Mesenteric fat pad (tissue), 1 donor: ENCODE measurements at places on chromosomes 13 and 19. TPM values are rescaled to one million over a fixed set of nuclear protein-coding genes. Genes with fewer than 3 reads are reported as not detected.

DNA sequence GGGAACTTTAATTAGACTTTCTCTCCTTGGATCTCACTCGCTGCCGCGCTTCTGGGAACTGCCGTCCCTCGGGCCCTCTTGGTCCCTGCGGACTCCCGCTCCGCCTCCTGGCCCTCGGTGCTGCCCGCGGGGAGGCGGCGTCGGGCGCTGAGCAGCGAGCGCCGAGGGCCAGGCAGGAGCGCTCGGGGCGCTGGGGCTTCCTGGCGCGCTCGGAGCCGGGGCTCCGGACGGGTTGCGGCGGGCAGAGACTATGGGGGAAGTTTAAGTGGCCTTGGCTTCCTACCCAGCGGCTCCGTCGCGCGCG lies 704 bp downstream of the CHST8 start:
- DNase-seq, result no peak

DNA sequence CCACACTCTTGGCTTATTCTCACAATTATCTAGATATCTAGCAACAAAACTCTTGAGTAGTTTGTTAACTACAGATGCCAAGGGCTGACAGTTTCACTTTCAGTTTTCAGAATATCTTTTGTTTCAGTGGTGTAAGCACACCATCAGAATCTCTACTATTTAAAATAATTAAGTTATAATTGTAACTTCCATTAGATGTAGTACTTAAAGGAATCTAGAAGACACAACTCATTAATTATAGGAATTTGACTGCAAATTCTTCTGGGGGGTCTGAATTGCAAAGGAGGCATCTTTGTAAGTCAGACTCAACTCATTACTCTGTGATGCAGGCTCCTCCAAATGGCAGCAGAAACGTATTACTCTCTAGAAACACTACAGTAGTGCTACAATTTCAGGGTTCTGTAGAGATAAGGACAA lies 44.9 kb upstream of the USPL1 start:
- DNase-seq, result no peak

- no peak for DNase-seq
Observed at GRCh38 chr13:108272333-108272732, 2.8 kb downstream of the TNFSF13B start.

- DNase-seq, result no peak
Observed at GRCh38 chr19:42498169-42498757, 30.0 kb downstream of the CEACAM1 start.

DNA sequence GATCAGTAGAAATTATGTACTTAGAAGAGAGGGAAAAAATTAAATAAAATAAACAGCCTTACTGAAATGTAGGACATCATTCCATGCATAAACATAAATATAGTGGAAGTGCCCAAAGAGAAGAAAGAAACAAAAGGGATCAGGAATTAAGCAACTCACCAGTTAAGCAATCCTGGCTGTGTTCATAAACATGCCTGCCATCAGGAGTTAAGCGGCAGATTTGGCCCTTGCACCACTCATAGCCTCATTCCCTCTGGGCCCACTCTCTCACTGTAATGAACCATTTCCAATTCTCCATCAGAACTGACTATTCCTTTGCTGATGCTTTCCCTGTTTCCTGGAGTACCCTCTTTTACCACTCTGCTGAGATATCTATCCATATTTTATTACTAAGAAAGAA lies 281.4 kb downstream of the LHFPL6 start:
- DNase-seq, result no peak

GRCh38 chr13:44022196-44022595 lies 142.5 kb downstream of the LACC1 start:
- no peak for DNase-seq

GRCh38 chr19:15368798-15369593 lies 10.6 kb downstream of the AKAP8 start:
- DNase-seq, result no peak

GRCh38 chr13:46170268-46170667 lies 11.7 kb downstream of the LCP1 start:
- no peak for DNase-seq

DNA sequence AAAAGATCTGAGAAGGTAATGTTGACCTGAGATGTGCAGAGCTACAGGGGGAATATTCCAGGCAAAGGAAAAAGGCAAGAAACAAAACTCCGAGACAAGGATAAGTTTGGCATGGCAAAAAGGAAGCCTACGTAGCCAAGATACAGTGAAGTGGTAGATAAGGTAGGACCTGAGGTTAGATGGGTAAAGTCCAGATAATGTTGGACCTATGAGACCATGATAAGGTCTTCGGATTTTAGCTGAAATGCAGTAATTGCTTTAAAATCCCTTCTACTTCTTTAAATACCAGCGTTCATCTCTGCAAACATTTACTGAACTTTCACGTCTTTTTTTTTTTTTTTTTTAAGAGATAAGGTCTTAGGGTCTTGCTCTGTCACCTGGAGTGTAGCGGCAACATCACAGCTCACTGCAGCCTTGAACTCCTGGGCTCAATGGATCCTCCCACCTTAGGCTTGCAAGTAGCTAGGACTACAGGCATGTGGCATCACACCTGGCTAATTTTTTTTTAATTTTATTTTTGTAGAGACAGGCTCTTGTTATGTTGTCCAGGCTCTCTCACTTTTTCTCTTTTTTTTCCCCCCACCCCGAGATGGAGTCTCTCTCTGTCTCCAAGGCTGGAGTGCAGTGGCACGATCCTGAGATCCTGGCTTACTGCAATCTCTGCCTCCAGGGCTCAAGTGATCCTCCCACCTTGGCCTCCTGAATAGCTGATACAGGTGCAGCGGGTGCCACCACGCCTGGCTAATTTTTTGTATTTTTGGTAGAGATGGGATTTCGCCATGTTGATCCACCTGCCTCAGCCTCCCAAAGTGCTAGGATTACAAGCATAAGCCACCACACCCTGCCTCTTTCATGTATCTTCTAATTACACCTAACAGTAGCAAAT lies 4.2 kb upstream of the WBP4 start:
- DNase-seq, result no peak

GRCh38 chr19:34711890-34712289 lies 22.2 kb upstream of the ZNF181 start:
- DNase-seq, result no peak

GRCh38 chr19:43684326-43684725 lies 14.4 kb upstream of the PLAUR start:
- no peak for DNase-seq

GRCh38 chr19:35034588-35035382 lies 4.5 kb downstream of the SCN1B start:
- no peak for DNase-seq

DNA sequence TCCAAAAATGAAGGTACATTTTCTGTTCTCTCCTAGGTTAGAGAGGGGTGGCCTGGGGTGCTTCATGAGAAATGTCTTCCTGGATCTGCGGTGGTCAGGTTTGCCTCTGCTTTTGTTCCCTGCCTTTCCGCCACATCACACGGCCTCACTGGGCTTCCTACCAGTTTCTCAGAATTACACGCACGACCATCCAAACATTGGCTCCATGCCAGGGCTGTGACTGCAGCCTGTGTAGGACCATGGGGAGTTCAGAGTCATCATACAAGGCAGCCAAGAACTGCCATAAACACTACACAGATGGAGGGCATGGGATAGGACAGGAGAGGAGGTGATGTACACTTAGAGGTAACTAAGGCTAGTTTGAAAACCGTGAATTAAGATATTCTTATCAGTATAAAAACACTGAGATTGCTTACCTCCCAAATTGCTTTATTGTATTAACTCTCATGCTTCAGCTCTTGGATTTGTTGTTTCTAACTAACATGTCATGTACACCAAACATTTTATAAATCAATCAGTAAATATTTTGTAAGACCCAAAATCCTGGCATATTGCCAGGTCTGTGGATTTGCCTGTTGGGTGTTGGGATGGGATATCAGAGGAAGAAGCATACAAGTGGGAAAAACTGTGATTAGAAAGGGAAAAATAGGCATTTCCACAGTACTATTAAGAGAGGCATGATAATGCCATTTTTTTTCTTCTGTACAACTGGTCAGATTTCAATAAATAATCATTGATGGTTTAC lies 45.2 kb downstream of the CDADC1 start:
- no peak for DNase-seq

GRCh38 chr19:37691881-37692504 lies 27.6 kb downstream of the ZNF607 start:
- DNase-seq, result peak; percentile 93

GRCh38 chr19:40567040-40567749 lies 9.5 kb upstream of the SHKBP1 start:
- no peak for DNase-seq

DNA sequence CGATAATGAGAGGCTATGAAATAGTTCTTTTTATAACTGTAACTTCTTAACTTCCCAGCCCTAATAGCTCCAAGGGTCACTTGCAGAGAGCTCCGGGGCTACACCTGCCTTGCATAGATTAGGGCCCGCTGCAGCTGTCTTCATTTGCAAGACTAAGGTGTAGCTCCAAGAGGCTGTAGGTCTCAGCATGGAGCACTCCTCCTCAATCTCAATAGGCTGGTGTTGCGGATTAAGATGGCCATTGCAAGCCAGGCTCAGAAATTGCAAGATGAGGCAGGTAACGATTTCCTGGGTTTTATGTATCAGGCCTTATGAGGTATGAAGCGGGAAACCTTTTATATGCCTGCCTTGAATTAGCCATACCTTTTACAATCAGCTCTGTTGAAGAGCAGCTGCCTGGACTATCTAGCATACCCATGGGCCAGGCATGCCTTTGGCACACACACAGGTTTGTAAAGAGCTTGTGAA lies 185.7 kb downstream of the TM9SF2 start:
- DNase-seq, result no peak

DNA sequence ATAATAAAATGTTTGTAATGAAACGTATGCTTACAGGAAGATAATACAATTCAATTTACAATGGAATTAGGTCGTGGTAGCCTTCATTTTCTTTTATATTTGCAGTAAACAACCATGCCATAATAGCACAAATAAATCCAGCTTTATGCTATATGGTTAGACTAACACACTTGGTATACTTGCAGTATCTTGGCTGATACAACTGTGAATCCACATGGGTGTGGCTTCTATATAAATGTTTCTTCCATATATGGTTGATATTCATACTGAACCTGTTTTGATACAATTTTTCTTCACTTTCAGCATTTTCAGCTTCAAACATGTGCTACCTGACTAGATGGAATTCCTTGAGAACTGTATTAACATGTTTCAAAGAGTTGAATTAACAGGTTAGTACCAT lies 20.4 kb upstream of the SPRY2 start:
- no peak for DNase-seq

DNA sequence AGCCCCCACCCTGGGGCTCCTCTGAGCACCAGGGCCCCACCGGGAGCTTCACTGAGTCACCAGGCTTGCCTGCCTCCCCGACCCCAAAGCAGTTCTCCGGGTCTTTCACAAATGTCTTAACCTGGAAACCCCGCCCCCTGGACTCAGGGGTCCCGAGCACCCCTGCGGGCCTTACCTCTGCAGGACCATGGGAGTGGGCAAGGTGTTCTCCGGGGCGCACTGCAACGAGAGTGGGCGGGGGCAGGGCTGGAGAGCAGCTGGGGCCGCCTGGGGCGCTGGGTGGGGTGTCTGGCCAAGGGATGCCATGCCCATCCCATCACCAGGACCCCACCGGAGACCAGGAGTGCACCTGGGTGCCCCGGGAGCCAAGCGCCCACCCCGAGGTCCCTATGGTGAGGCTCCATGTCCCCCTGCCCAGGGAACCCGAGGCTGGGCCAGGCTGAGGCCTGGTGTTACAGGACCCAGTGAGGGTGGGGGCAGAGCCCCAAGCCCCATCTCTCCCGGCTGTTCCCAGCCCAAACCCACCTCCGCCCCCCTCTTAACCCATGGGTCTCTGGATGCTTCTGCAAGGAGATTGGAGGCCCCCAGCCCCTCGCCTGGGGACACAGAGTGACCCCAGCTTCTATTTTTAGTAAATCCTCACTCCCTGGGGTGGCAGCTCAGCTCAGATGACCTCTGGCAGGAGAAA lies 10.9 kb downstream of the MKNK2 start:
- DNase-seq, result no peak

- DNase-seq, result no peak
Observed at GRCh38 chr13:105990256-105990958, 545.1 kb downstream of the EFNB2 start.

DNA sequence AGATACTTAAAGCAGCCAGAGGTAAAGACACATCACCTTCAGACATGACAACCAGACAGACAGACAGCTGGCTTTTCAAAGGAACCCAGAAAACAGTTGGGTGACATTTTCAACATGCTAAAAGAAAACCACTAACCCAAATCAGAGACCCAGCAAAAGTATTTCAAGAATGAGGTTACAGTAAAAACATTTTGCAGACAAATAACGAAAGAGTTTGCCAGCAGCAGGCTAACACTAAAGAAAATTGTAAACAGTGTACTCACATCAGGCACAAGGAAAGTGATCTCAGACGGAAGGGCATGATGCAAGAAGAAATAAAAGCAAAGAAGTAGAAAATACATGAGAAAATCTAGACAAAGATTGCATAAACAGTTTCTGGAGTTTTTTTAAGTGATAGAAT lies 46.4 kb downstream of the AP1M1 start:
- DNase-seq, result no peak

The AKAP11 gene
- 28.7 TPM for total RNA-seq

The ADAT3 gene
- total RNA-seq, result 6.1 TPM

The EHD2 gene
- 327 TPM for total RNA-seq

The ZFP14 gene
- total RNA-seq, result 3.4 TPM

The LYPD5 gene
- total RNA-seq, result 2.0 TPM

The NOTCH3 gene
- 60.3 TPM for total RNA-seq

The CLDN10 gene
- not detected for total RNA-seq

The PGLYRP1 gene
- 1.6 TPM for total RNA-seq

The NOP53 gene
- 194 TPM for total RNA-seq

The ZNF358 gene
- total RNA-seq, result 59.1 TPM

The ZNF254 gene
- total RNA-seq, result 10.2 TPM
